Left ventricle myocardium superior (tissue), 1 donor: ENCODE measurements at places on chromosomes 2 and 18. TPM values are rescaled to one million over a fixed set of nuclear protein-coding genes. Genes with fewer than 3 reads are reported as not detected.

IL18R1 gene
- total RNA-seq: 1.3 TPM

SERPINB13 gene
- total RNA-seq: not detected

DNA sequence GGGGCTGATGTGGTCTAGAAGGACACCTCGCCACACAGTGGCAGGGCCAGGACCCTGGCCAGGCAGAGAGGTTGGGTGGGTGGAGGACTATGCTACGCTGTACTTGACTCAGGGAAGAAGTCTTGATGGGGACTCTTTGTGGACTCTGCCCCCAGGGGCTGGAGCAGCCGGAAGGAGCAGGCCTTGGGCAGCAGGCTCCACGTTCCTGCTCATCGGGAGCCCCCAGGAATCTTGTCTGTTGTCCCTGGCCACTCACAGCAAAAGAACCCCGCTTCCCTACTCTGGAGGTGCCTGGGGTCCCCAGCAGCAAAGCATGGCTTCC, 79.0 kb downstream of the POLR1A start:
- DNase-seq: no peak

DNA sequence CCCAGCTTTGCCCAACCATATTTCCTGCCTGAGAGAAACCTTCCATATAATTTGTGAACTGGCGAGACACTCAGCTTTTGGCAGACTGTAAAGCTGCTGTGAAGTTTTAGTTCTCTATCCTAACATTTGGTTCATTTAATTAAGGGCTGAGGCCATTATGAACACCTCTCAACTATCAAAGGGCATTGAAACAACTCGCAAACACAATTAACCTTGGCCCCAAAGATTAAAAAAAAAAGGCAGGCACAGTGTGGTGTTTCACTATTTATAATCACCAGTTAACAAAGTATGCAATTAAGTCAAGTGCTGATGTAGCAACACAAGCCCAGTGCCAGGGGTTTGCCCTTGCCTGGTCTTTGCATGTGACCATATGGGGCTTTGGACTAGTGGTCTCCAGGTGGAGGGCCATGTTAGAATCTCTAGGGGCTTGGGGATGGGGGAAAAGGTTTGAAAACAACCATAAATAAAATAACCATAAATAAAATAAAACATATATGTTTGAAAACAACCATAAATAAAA, 297.6 kb upstream of the SKOR2 start:
- DNase-seq: peak; percentile 40

DNA sequence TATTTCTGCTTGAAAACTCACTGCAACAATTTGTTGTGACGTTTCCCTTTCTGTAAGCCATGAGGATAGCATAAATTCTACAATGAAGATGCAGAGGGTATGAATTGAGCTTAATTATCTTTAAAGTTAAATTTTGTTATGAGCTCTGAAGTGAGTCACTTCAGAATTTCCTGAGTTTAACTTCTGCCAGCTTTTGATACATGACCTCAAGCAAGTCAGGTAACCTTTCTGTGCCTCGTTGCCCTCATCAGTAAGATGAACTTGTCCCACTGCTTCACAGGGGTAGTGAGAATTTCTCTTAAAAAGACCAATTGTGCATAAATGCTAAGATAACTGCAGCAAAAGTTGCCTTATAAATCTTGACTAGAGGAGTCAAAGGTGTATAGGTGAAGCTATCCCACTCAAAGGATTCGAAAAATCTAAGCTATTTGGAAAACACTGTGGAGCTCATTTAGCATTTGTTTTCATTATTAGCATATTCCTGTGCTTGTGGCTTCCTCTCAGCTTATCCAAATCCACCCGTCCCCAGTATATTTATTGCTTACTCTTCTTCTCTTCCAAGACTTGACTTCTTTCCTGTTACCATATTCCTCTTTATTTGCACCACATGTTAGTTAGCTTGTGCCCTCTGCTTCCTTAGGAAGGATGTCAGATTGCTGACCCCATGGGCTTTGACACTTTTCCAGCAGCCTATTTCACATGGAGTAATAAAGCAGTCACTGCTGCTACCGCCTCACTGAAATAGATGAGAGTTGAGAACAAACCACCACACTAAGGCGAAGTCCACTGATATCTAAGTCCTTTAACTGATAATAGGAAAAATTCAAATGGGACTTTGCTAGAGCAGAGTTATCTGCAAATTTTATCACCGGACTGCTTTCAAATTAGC, 428.6 kb downstream of the ERBB4 start:
- no peak for DNase-seq
